Transverse colon (tissue), 4 donors: ENCODE measurements at places on chromosomes 2 and 18. TPM values are rescaled to one million over a fixed set of nuclear protein-coding genes. Genes with fewer than 3 reads are reported as not detected.

The DPYSL5 gene
- not detected for total RNA-seq

The PGAP1 gene
- 16.1 TPM for total RNA-seq

The XDH gene
- 28.1 TPM for total RNA-seq

The FIGLA gene
- total RNA-seq, result not detected

GRCh38 chr2:169716238-169716886, 17.3 kb upstream of the KLHL23 start:
- DNase-seq, result peak; percentile 52

DNA sequence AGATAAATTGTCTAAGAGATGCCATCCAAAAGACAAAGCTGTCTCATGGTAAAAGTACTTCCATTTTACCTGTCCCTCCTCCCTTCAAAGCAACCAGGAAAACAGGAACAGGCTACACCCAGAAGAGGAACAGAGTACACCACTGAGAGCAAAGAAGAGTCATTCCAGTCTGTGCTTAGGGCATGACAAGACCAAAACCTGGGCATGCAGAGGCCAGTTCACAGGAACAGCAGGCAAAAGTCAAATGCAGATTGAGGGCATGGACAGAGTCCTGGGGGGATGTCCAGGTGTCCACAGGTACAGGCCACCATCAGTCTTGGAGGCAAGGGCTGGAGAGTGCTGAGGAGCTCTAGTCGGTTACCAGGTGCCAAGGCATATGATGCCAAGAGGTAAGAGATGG, 23.7 kb downstream of the PLEK start:
- no peak for DNase-seq

- no peak for DNase-seq
Measured at GRCh38 chr2:95574506-95574905, 17.3 kb upstream of the TRIM43 start.

- DNase-seq, result peak; percentile 98
Measured at GRCh38 chr2:20051532-20052228, at the start of gene LAPTM4A. TSS of gene LAPTM4A (minus strand) at chr2:20051628. CDS start at chr2:20051520, 108 bp downstream.

DNA sequence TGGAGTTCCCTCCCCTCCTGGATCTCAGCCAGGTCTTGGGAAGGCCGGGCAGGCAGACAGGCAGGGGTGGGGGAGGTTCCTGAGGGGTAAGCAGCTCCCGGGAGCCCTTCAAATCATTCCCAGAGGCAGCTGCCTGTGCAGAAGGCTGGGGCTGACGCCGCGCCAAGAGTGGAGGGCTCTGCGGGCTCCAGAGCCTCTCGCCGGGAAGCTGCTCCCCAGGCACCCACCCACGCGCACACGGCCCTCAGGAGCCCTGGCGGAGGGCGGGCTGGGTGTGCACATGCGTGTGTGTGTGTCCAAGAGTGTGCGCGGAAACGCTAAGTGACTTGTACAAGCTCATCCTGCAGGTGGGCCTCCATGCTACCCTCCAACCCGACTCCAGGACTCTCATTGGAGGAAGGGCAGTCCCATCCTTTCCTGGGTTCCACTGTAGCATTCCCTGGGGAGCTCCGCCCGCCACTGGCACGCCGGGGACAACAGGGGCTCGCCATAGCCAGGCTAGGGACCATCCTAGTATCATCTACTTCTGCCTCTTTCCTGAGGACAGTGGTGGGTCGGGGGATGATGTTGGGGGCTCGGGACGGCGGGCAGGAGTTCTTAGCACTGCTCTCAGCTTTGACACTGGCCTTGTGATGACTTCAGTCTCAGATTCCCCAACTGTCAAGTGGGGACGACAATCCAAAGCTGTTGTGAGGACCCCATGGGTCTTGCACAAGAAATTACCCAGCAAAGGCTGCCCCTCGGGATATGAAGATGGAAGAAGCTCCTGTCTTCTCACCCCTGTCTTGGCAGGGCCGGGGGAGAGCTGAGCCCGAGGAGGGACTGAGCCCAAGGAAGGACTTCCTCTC, 50.3 kb downstream of the INHBB start:
- DNase-seq, result peak; percentile 1

DNA sequence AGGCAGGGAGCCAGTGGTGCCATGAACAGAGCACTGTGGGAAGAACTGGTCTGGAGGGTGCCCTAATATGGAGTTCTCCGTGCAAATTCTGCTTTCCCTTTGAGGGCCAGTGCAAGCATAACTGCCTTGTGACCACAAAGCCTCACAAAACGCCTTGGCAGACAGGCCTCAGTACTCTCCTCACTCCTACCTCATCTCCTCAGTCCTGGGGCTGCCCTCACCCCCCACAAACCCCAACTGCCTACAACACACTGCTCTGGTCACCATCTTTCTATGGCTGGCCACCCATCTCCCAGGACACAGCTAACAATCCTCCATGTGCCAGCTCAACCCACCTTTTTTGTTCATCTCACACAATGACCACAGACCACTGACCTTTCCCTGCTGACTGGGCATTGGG, 8.9 kb downstream of the COX5B start:
- DNase-seq, result no peak

DNA sequence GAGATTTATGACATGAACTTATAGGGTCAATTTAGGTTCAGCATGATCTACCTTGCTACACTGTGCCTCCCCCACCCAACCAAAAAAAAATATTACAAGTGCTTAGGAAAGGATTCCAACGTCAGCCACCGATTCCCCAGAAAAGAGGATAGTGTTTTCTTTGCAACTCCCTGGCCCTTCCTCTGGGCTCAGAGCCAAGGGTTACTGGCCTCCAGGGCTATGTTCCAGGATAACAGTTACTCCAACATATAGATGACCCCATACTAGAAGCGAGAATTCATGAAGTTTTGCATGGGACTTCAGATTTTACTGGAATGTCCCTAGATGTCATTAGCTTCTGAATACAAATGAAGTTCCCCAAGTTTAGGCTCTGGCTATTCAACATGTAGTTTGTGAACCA, 172.1 kb downstream of the UPP2 start:
- no peak for DNase-seq
